DMS53 (cell line): ENCODE measurements at places on chromosomes 6 and 20.

DNA sequence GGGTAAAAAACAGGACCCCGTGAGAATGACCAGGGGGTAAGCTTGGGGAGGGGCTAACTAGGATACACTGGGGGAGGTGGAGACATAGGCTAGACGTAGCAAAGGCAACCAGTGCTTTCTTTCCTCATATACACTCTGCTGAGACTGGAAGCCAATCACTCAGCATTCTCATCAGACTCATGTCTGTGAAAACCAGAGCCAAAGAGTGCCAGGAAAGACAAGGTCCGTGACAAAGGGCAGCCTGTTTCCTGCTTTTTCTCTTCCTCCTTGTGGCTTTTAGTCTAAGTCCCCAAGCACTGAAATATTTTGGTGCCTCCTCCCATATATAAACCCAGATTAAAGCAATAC, 97.9 kb upstream of the NEDD9 start:
- DNase-seq: no peak

GRCh38 chr6:90989763-90990162, 402.9 kb upstream of the MAP3K7 start:
- DNase-seq: no peak

- DNase-seq: no peak
Observed at GRCh38 chr6:91895599-91896285, 1308.9 kb upstream of the MAP3K7 start.

DNA sequence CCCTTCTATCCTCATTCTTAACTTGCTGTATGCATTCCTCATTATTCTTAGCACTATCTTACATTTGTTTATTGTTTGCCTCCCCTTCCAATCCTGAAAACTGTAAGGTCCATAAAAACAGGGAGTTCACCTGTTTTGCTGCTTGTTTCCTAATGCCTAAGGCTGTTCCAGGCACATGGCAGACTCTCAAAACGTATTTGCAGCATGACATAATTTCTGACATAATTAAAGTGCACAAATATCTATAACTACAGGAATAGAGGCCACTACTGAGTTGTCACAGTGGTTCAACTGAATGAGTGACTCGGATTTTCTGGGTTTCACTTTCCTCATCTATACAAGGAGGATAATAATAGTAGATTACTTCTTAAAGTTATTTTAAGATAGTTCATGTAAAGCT, 83.0 kb downstream of the HFE start:
- DNase-seq: no peak

- DNase-seq: no peak
Observed at GRCh38 chr20:9319687-9320384, 194.6 kb upstream of the LAMP5 start.

- DNase-seq: peak; percentile 7
Observed at GRCh38 chr6:35624341-35625070, 64.2 kb downstream of the FKBP5 start.

- DNase-seq: peak; percentile 79
Observed at GRCh38 chr20:1427457-1428054, 34.7 kb upstream of the FKBP1A start.

- peak; percentile 73 for DNase-seq
Observed at GRCh38 chr6:36914227-36914794, 28.6 kb downstream of the C6orf89 start.

- peak; percentile 44 for DNase-seq
Observed at GRCh38 chr6:170464524-170464979, 88.6 kb downstream of the PSMB1 start.

DNA sequence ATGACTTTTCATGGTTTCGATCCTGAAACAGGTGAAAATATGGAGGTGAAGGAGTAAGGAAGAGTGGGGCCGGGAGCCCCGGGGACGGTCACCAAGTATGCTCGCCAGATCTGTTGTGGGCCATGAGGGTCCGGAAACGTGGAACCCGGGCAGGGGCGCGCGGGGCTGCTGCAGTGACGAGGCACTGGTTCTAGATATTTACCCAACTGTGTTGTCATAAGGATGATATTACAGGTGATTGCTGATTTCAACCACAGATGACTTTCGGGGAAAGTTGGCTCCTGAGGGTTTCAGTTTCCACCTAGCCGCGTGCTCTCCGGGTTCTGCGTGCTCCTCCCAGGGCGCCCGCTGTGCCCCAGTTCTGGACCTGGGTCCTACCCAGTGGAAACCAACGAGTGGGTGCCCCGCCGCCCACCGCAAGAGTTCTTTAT, 12.2 kb downstream of the RAET1G start:
- no peak for DNase-seq

GRCh38 chr6:53410508-53411258, 61.9 kb upstream of the ELOVL5 start:
- DNase-seq: peak; percentile 70

DNA sequence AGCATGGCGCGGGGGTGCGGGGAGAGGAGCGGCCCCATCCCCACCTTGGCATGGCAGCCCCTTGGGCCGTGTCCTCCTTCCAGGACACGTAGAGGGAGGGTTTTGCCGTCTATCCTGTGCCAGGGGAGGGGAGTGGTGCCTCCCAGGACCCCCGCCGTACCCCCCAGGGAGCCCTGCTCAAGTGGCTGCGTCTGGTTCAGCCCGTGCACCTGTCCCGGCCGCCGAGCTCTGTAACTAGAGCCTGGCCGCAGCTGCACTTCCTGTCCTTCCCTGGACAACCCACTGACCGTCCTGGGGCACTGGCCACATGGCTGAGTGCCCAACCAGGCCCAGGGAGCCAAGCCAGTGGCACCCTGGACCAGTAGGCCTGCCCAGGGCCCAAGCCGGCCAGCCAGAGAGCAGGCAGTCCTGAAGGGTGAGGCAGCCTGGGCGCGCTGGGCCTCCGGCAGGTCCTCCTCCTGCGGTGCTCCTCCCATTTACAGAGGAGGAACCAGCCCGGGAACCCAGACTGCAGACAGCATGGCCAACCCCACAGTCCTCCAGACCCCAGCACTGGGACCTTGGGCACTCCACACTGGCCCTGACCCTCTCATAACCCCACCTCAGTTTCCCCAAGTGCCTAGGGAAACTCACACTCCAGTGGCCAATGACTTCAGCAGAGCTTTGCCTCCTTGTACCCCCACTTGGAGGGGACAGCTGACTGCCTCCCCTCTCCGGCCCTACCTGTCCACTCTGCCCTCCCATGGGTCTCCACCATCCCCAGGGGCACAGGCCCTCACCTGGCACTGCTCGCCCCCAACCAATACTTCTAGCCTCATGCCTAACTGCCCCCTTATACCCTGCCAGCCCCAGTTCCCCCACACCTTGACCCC, 8.7 kb downstream of the LAMA5 start:
- peak; percentile 50 for DNase-seq

- no peak for DNase-seq
Observed at GRCh38 chr20:57648878-57649616, 28.8 kb upstream of the ZBP1 start.

DNA sequence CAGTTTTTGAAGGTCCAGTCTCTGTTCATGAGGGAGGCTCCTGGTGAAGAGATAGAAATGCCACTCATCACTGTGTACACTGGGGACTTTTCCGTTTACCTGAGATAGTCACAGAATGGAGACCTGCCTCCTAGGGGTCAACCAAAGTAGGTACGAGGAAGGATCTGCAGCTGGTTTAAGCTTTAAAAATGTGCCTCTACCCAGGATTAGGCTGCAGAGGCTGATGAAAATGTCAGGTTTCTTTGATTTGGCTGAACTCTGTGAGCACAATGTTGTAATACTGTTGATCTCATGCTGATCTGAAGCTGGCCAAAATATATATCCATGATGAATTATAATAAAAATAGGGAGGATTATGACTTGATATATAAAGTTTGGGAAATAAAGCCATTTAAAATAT, 182.7 kb downstream of the ADAT2 start:
- no peak for DNase-seq

GRCh38 chr6:44453146-44453545, 65.6 kb downstream of the CDC5L start:
- no peak for DNase-seq

- DNase-seq: no peak
Observed at GRCh38 chr6:87154641-87154992, 748 bp upstream of the ZNF292 start.

GRCh38 chr6:122772724-122773415, 6.6 kb upstream of the FABP7 start:
- peak; percentile 7 for DNase-seq

DNA sequence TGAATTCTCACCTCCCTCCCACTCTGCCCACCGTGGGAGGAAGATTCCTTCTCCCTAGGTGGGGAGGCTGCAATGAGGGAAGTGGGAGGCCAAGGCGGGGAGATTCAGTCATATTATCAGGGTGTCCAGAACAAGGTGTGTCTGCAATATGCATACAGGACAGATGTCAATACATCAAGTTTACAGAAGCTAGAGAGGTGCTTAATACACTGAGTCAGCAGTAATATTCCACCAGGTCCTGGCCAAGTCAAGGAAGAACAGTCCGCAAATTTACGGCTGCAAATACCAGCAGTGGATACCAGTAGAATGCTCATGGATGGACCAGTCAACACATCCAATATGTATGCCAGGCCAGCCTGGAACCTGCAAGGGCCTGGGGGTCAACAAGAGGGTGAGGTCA, 119.0 kb downstream of the MCHR2 start:
- DNase-seq: no peak

GRCh38 chr6:116108836-116109235, 8.2 kb downstream of the NT5DC1 start:
- peak; percentile 44 for DNase-seq

GRCh38 chr20:33250666-33251065, 14.9 kb downstream of the BPIFA1 start:
- no peak for DNase-seq

DNA sequence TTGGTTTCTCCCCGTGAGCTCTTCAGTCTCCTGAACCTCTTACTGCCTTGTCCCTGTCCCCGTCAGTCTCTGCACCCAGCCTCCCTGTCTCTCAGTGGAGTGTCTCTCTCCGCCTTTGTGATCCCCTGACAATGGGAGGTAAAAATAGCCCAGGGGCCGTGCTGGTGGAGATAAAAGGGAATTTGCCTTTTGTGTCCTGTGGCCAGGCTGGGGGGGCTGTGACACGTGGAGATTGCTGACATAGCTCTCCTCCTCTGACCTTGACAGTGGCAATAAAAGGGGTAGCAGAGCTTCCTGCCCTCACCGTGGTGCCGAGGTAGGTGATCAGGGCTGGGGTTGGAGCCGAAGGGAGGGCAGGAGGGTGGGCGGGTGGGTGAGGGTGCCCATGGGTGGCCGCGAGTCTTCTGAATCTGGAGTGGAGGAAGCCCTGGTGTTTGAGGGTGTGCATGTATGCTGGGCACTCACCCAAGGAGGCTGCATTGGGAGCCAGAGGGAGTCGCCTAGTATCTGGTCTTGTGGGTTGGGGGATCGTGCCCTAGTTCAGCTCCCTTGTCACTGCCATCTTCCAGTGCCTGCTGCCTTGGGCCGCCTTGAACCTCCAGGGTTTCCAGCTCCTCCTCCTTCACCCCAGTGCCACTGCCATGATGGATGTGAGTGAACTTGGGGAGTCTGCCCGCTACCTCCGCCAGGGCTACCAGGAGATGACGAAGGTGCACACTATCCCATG, 21.9 kb downstream of the MYH7B start:
- DNase-seq: no peak

- no peak for DNase-seq
Observed at GRCh38 chr20:40778894-40779496, 90.0 kb upstream of the MAFB start.

DNA sequence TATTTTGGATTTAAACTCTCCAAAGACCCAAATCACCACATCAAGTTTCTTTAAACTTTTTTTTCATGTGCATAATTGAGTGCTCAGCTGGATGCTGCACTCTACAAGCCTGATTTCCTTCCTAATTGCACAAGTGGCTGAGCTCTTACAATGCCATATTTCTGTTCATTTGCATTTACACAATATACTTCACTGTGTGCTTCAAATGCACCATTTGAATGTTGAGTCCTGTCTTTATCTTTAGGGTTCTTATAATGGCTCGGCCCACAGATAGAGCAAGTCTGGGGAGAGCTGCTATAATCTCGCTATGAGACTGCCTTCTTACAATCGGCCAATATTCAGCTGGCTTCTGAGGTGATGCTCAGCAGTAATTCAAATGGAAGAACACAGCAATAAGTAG, 200.6 kb upstream of the MAP3K7 start:
- no peak for DNase-seq

DNA sequence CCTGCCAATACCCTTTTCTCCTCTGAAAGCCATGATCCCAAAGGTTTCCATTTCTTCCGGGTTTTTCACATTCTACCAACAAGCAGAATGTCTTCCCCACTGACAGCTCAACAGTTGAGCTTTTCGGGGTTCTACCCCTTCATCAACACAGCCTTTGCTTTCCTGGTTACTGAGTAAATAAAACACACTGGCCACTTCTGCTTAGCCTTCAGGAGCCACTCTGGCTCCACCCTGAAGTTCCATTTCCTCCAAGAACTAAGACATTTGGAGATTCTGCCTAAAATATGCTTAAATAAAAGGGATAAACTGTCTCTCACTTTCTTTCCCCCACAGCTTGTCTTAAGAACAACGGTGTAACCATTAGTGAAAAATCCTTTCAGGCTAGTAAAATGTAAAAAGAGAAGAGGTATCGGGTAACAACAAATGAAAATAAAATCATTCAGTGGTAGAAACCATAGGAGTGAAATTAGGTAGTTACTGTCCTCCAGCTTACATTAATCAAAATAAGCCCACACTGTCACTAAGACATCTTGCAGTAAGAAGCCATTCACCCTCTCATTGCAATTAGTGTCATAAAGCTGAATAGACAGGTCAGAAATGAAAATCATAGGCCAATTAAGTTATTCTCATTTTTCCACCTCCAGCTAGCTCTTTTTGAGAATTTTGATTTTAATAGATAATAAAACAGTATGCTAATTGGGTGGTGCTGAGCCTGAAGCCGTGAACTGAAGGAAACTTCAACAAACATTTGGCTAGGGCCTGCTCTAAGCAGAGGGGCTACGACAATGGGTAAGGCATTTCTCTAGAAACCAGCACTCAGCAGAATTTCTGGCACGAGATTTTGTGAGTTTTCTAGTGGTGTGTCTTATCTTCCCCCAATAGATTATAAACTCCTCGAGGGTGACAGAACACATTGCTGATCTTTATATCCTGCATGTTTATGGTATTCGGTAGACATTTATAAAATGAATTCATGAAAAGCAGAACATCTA, 194.2 kb downstream of the KHDC1L start:
- no peak for DNase-seq

DNA sequence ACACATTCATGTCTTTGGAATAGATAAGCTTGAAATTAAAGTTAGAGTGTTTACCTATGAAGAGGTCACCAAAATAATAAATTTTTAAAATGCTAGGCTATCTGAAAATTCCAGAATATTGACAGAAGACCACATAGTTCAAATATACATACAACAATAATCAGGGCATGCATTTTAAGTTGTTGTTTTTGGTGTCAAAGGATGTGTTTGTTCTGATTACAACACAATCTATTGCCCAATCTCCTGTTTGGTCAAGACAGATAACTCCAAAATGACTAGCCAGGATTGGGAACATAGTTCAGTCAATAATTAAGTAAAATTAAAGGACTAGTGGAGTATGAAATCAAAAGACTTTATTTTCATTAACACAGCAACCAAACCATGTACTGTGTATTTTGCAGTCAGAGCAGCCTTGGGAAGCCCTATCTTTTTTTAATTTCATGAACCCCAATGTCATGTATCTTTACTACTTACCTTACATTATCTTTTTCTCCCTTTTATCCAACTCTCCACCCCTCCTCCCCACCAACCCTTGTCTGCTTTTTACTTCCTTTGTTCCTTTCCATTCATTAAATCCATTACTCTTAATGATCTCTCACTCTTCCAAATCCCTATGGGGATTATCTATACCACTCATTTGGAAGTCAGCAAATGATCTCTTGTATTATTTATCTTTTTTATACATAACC, 111.2 kb downstream of the CDK19 start:
- no peak for DNase-seq
